ENCODE measurements at places on chromosomes 1 and 21.

GRCh38 chr1:221910222-221910621, 168.3 kb upstream of the DUSP10 start:
- DNase-seq: no peak

GRCh38 chr1:219236933-219237610, 63.4 kb downstream of the LYPLAL1 start:
- DNase-seq: no peak

- DNase-seq: no peak
Measured at GRCh38 chr1:176462674-176463378, at the start of gene PAPPA2. Gene PAPPA2, plus strand, starts transcription at chr1:176463175. Its CDS starts 93,148 bp downstream, at chr1:176556323.

DNA sequence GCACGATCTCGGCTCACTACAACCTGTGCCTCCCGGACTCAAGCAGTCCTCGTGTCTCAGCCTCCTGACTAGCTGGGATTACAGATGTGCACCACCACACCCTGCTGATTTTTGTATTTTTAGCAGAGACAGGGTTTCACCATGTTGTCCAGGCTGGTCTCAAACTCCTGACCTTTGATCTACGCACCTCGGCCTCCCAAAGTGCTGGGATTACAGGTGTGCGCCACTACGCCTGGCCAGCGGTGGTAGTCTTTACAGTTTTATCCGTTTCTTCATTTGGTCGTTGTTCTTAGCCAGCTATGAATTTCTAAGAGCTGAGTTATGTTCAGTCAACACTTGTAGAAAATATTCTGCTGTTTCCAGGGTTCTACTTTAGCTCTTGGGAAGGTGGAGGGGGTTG, 53.3 kb downstream of the AKNAD1 start:
- DNase-seq: no peak

DNA sequence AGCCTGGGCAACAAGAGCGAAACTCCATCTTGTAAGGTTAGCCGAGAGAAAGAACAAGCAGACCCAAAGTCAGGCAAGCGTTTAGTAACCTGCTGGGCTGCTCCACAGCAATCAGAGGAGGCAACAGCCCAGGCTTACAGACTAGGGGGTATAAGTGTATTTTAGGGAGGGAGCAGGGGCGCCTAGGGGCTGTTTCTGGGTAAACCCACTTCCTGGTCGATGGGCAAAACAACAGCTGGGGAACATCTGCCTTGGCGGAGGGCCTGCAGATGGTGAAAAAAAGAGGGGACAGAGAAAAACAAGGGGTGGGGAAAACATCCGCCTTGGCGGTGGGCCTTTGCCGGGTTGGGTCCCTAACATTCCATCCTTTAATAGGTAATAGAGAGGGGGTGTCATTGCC, 5.2 kb downstream of the TAS1R1 start:
- DNase-seq: no peak

Data from stimulated activated CD4-positive, alpha-beta T cell treated with anti-CD3 and anti-CD28 coated beads, TNF-alpha, amount 100 ng/mL, for 4 hours (primary cell).